ENCODE measurements at places on chromosomes 6 and 20. TPM values are rescaled to one million over a fixed set of nuclear protein-coding genes. Genes with fewer than 3 reads are reported as not detected.

DNA sequence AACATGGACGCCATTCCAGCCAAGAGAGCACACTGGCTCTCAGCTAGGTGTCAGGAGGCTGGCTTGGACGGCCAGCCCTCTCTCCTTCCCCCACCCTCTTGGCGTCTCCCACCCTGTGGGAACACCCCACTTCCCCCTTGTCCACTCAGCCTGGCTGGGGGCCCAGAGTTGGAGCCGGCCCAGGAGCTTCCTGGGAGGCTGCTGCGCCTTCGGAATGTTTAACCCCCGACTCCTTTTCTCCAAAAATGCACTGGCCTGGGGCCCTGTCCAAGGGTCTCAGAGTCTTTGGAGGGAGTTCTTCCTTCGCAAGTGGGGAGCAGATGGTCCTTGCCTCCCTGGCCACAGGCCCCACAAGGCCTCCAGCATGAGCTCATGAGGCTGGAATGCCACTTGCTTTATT lies 4.1 kb downstream of the ADAM33 start:
- DNase-seq: no peak

The CDK5RAP1 gene
- 30.4 TPM for polyA plus RNA-seq

GRCh38 chr6:166999884-167000253 lies 672 bp downstream of the CEP43 start:
- no peak for DNase-seq

The PPP1R11 gene
- polyA plus RNA-seq: 66.6 TPM

DNA sequence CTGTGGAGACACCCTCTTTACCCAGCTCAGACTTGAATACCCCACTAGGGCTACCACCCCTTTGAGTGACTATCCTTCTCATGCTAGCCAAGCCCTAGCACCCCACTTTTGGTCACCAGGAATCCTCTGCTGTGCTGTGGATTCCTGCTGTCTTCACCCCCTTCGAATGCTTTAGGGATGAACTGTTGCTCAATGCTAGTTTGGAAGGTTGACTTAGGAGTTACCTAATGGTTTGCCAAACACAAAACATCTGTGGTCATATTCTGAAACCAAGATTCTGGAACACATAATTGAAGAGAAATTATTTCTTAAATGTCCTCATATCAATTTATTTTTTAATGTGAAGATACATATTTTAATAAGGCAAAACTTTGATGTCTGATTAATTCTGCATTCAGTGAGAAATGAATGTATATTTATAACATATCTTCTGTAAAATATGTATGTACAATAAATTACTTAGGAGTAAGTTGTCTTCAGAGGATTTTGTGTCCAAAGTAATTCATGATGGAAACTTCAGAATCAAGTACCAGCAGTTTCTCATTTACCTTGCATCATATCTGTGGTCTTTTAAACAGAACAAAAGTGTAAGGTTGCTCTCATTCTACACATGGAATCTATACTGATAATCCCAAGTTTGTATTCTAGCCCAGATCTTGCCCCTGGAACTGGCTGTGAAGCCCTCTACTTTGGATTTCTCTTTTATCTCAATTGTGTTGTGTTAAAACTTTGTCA lies 46.9 kb downstream of the TMEM200A start:
- no peak for DNase-seq

The SLC26A8 gene
- polyA plus RNA-seq: 0.46 TPM

DNA sequence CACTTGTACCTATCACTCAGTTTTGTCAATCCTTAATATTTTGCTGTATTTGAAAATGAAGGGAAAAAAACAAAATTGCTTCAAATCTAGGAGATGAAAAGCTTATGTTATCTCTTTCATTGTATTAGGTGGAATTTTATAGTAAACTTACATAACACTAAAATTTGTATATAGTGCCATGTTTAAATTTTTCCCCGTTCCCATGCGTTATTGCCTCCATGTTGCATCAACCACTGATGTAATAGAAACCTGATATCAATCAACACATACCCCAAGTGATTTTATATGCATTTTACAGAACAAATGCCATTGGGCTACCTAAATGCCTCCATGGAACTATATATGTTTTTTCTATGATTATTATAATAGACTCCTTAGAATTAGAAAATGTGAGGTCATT lies 14.8 kb upstream of the TREM2 start:
- DNase-seq: no peak

The HIVEP1 gene
- 18.0 TPM for polyA plus RNA-seq

All from left renal cortex interstitium (tissue), 4 donors.